ENCODE measurements at places on chromosomes 2 and 18.

DNA sequence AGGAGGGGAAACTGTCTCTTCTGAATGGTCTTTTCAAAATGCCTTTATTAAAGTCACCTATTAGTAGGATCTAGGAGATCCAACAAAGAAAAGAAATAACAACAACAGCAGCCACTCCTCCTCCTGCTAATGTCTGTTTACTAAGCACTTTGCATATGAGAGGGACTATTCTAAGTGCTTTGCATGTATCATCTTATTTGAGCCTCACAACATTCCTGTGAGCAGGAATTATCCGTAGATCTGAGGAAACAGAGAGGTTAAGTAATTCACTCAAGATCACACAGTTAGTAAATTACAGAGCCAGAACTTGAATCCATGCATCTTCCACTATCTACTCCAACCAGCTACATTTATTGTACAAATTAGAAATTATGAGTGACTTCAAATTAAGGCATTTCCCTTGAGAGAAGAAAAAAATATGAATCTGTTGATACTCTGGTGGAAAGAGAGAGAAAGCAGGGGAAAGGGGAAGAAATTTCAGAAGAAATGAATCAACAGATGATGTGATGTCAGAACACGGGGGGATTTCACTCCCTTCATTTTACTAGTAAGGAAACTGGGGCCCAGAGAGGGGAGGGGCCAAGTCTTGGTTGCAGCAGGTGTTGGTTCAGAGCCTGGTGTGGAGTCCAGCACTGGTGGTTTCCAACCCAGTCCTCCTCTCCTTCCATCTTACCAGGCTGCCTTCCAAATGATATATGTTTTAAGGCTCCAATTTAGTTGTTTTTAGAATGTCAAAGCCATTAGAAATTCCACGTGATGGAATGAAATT is 49.7 kb downstream of the TSN start:
- no peak for DNase-seq

- no peak for DNase-seq
Observed at GRCh38 chr2:120949027-120949956, 213.6 kb downstream of the GLI2 start.

DNA sequence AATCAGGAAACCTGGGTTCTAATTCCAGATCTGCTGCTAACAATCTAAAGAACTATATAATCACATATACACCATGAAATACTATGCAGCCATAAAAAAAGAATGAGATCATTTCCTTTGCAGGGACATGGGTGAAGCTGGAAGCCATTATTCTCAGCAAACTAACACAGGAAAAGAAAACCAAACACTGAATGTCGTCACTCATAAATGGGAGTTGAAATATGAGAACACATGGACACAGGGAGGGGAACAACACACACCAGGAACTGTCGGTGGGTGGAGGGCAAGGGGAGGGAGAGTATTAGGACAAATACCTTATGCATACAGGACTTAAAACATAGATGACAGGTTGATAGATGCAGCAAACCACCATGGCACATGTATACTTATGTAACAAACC is 33.2 kb downstream of the CDH2 start:
- no peak for DNase-seq

GRCh38 chr2:136118819-136119716 is 1.1 kb upstream of the CXCR4 start:
- DNase-seq = no peak

GRCh38 chr2:203823173-203823572 is 44.4 kb upstream of the CTLA4 start:
- DNase-seq = no peak

GRCh38 chr2:190740449-190740848 is 91.6 kb downstream of the NAB1 start:
- DNase-seq = no peak

DNA sequence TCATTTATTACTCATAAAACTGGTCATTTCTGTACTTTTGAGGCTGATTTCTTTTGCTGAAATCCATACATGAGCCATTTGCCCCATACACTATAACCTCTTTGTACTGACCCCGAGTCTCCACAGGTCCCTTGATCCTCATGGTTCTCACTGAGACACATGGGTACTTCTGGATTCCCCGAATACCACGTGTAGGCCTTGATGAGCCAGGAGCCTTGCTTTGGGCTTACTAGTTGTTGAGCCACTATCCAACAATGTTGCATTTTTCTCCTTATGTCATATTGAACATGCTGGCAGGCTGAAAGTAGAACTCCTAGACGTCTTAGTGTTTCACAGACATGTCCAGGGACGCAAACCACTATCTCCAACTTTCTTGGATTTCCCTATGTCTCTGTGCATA is 2.4 kb upstream of the FBXO11 start:
- no peak for DNase-seq

DNA sequence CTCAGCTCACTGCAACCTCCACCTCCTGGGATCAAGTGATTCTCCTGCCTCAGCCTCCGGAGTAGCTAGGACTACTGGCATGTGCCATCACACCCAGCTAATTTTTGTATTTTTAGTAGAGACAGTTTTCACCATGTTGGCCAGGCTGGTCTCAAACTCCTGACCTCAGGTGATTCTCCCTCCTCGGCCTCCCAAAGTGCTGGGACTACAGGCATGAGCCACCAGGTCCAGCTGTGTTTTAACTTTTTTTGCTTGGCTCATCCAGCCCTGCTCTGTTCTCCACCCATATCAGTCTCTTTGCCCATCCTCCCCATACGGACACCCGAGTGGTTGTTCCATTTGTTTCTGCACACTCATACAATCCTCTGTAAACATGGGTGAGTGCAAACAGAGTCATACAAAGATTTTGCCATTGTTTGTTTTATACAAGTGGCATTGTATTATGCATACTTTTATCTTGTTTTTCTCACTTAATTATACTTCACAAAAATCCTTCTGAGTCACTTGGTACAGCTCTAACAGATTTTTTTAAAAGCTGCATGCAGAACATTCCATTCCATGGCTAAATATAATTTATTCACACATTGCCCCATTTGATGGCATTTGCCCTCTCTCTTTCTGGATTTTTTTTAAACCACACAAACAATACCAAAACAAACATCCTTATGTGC is 5.3 kb downstream of the APOB start:
- no peak for DNase-seq

DNA sequence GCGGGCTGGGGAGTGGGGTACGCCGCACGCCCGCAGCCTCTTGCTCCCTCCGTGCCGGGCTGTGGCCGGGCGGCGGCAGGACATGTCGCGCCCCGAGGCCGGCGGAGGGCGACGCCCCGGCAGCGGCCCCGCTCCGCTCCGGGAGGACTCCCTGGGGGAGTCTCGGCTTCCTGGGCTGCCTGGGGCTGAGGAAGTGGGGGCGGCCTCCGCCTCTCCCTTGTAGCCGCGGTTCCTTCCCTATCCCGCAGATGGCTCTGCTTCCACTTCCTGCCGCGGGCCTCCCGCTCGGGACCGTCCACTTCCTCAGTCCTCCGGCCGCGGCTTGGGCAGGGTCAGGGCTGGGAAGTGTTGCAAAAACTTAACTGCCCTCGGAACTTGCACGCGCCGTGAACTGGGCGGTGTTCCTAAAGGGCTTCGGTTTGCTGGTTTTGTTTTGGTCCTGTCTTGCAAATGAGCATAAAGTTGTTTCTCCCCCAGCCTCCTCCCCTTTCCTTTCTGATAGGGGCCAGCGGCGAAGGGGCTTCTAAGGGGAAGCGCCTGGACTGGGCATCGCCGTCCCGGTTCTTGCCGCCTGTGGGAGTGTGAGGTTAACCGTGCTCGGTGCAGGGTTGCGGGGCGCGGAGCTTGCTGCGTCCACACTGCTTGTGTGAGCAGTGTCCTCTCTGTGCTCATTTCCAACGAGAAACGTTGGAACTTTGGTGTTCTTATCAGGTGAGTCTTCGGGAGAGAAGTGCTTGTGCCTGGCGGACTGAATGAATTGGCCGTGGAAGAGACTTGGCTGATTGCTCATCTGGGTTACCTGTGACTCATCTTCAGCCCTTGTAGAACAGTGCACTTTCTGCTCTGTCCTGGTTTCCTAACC is 600 bp downstream of the RALB start:
- DNase-seq = no peak

DNA sequence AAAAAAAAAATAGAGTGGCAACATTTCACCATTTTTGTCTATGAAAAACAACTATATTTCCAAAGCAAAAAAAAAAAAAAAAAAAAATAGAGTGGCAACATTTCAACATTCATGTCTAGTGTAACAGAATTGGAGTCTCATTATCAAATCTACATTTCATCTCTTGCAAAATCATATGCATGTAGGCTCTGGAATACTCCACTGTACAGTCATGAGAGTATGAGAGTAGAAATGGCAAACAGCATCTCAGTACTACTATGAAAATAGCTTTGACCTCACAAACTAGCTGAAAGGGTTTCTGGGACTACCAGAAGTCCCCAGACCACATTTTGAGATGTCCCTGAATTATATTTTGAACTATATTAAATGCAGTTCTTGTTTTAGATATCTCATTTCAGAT is 82.8 kb downstream of the SMAD2 start:
- DNase-seq = no peak

DNA sequence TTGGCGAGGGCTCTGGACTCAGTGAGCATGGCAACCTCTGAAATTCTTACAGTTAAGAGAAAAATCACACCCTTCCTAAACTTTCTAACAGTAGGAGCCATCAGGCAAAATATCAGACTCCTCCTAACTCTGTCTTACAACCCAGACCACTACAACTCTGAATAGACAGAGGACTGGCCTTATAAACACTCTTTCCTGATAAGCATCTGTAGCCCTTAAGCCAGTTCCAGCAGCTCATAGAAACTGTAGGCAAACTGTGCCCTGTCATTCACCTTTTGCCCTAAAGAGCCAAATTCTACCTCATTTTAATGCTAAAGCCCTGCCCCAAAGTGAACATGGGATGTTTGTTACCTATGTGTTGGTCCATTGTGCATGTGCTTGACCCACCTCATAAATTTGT is 304.8 kb downstream of the ALK start:
- DNase-seq = no peak

GRCh38 chr2:45872211-45872610 is 220.7 kb downstream of the PRKCE start:
- DNase-seq = no peak

DNA sequence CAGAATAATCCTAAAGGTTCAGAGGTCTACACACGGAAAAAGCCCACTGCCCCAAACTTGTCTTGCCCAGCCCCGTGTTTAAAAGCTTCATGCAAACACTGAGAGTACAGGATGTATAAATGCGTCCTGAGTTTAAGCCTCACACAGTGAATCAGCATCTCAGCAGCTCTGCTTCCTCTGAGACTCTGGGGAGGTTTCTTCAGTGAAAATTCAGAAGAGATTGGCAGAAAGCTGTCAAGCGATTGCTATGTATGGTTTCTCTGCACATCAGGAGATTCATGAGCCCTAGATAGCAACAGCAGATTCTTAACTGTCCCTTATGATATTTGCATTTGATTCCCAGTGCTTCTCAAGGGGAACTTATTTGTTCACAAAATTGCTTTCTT is 27.1 kb downstream of the CRACDL start:
- DNase-seq = no peak

DNA sequence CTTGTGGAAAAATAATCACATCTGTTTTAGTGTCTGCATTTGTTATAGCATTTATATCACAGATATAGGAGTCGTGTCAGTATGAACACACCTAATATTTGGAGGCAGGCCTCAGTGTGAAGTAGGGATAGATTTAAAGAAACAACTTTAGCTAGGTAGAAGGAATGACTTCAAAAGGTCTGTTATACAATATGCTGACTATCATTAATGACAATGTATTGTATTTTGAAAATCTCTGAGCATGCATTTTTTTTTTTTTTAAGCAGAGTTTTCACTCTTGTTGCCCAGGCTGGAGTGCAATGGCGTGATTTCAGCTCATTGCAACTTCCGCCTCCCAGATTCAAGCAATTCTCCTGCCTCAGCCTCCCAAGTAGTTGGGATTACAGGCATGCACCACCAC is 248.3 kb downstream of the EN1 start:
- DNase-seq = no peak

DNA sequence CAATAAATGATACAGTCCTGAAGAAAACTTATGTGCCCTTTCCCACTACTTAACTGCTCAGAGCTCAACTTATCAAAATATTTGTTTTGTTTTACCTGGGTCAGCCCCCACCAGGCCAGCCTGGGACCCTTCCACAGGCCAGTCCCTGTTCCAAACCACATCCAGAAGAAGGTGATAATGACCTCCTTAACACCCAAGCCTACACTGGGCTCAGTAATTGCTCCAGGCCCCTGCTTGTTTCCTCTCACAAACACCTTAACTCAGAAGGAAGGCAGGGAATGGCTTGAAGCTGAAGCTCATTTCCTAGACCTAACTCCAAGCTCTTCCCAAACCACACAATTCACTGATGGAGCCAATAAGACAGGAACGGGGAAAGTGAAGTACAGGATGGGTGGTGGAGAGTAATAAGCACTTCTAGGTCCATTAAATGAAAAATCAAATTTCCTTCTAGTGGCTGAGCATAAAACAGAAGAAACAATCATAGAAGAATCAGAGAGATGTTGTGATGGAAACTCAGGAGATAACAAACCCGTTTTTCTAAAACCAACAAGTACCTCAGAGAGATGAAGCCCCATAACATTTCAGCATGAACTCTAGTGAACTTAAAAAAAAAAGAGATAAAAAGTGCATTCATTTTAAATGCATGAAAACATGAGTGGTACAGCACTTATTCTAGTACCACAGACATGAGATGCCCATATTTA is 133.4 kb upstream of the ITGB6 start:
- no peak for DNase-seq

- DNase-seq = no peak
Observed at GRCh38 chr2:166341426-166341825, 34.3 kb downstream of the SCN9A start.

DNA sequence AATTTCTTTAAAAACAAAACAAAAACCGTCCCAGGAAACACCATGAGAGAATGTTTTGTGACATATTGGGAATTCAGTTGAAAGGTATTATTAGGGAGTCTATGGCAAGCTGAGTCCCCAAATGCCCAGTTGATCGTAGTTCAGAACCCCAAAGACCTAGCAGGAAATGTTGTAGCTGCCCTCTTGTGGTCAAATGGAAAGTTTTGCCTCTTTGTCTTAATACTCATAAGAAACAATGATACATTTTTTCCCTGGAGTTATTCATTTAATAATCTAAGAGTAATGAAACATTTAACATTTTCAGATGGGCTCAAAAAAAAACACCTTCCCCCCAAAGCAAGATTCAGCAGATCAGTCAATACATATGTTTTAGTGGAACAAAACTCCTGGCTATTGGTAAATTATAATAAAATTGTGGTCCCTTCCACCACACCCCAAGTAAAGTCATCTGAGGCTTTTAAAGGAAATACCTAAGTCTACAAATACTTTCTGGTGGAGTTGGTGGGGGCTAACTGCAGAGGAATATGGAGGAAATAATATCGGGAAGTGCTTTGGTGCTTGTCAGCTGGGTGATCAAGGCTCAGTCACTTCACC is 37.8 kb upstream of the EFEMP1 start:
- no peak for DNase-seq

DNA sequence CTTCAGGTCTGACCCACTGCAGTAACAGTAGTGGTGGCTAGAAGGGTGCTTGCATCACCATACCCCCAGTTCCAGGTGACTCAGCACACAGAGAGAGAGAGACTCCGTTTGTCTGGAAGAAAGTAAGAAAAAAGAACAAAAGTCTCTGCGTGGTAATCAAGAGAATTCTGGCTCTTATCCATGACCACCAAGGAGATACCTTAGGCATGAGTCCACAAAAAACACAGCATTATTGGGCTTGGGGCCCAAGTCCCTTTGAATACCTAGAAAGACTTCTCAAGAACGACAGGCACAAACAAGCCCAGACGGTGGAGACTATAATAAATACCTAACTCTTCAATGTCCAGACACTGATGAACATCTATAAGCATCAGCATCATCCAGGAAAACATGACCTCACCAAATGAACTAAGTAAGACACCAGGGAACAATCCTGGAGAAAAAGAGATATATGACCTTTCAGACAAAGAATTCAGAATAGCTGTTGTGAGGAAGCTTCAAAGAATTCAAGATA is 21.7 kb upstream of the BAZ2B start:
- no peak for DNase-seq

Data from stimulated activated CD4-positive, alpha-beta T cell treated with anti-CD3 and anti-CD28 coated beads, Interleukin-1b, Interleukin-23, amount 100 ng/mL, for 1 hour (primary cell).